CD4-positive, CD25-positive, alpha-beta regulatory T cell (primary cell): ENCODE measurements at places on chromosomes 1 and 21.

GRCh38 chr1:22687191-22687590, 23.4 kb upstream of the EPHB2 start:
- no peak for DNase-seq

GRCh38 chr1:116075990-116076389, 35.2 kb upstream of the MAB21L3 start:
- DNase-seq = no peak

GRCh38 chr1:54798769-54799641, 2.1 kb downstream of the TTC22 start:
- DNase-seq = peak; percentile 77

GRCh38 chr1:27527223-27527889, 37.4 kb upstream of the WASF2 start:
- peak; percentile 78 for DNase-seq

- no peak for DNase-seq
Observed at GRCh38 chr1:204102739-204103430, 30.0 kb downstream of the SOX13 start.
